T-helper 2 cell (primary cell): ENCODE measurements at places on chromosomes 7 and 10.

- peak; percentile 35 for DNase-seq
These were observed 68.1 kb upstream of the SFMBT2 start for GRCh38 chr10:7478727-7479457.

DNA sequence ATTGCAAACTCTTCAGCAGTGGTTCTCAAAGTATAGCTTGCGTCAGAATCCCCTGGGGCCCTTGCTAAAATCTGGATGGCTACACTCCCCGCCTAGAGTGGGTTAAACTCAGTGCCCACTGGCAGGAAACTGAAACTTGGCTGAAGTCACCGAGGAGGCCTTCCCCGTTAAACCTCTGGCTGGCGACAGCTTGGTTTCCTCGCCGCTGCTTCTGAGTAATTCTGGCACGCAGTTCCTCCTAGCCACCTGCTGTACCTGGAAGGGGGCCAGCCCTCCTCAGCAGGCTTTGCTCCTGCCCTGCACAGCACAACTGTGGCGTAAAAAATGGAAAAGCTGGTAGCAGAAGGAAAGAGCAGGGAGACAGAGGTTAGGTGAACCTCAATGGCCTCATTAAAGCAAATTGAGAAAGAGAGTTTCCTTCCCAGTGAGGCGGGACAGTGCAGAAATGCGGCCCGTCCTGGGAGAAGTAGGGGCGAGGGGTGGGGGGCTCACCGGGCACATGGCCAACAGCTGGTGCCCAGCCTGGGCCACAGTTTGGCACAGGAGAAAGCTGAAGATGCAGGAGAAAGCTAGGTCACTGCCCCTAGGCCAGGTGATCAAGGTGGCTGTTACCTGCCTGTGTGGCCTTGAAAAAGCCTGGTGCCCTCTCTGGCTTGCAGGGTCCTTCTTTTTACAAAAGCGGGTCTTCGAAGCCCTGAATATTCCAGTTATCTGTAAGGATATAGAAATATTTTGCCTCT lies 46.6 kb downstream of the ALOX5 start:
- no peak for DNase-seq

- no peak for DNase-seq
These were observed 110.7 kb downstream of the C1GALT1 start for GRCh38 chr7:7293092-7293491.

DNA sequence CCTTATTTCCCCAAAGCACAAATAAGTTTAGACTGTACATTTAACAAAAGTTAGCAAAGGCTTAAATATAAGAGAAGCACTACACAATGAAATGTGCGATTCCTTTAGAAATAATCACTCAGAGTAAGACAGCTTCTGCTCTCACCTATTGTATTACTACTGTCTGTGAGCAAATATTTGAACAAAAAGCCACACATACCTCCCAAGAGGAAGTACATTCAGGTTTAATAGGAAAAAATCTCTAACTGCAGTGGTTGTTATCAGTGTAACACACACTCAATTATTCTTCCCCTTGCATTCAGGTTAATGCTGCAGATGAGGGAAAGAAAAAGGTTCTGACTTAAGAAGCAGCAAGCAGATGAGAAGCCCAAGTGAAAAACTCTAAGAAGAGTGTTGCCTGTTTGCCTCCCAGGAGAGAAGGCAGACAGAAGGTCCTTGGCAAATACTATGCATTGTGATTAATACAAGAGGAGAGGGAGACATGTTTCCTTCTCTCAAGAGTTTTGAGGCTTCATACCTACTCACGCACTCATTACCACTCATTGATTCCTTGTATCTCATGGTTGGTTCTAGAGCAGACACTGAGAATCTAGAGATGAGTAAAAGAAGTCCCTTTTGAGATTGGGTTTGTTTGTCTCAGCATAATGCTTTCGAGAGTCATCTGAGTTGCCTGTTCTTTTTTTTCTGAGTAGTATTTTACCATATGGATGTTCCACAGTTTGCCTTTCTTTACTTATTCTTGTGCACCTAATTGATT lies 13.6 kb downstream of the GIMAP4 start:
- no peak for DNase-seq

DNA sequence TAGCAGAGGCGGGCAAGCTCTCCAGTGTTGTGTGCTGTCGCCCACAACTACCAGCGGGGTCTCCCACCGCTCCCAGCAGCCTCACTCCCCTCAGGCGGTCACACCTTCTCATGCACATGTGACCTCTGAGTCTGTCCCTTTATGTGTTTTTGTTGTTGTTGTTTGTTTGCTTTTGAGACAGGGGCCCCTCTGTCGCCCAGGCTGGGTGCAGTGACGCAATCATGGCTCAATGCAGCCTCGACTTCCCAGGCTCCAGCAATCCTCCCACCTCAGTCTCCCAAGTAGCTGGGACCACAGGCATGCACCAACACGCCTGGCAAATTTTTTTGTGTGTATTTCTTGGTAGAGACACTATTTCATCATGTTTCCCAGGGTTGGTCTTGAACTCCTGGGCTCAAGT lies 1.5 kb downstream of the CPSF4 start:
- DNase-seq: no peak

DNA sequence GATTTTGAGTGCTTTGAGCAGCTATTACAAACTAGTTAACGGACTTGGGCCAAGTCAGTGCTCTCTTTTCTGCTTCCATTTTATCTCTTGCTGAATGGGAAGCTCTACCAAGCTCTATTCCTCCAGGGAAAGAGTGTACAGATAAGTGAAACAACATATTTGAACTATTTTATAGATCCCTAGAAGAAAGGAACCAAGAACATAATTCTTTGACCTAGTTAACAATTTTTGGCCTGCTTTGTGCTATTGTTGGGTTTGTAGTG lies 244.8 kb downstream of the PRKG1 start:
- DNase-seq: no peak

- no peak for DNase-seq
These were observed 34.0 kb downstream of the ZDHHC6 start for GRCh38 chr10:112412696-112413095.

DNA sequence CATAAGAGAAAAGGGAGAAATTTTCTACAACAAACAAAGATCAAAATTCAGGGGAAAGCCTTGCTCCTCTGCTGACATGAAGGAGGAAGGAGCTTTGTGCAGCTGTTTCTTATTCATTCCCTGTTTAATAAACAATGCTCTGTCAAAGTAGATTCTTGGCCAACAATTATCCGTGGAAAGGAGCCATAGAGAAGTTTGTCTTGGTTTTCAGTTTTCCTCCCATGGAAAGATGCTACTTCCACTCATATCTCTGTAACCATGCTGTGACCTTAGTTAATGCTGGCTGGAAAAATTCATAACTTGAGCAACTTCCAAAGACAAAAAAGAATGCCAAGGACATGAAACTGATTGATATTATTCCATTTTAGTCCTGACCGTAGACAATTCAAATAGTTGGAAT lies 8.1 kb downstream of the DDC start:
- no peak for DNase-seq

- no peak for DNase-seq
These were observed 904.0 kb downstream of the SORCS3 start for GRCh38 chr10:105545101-105545500.

DNA sequence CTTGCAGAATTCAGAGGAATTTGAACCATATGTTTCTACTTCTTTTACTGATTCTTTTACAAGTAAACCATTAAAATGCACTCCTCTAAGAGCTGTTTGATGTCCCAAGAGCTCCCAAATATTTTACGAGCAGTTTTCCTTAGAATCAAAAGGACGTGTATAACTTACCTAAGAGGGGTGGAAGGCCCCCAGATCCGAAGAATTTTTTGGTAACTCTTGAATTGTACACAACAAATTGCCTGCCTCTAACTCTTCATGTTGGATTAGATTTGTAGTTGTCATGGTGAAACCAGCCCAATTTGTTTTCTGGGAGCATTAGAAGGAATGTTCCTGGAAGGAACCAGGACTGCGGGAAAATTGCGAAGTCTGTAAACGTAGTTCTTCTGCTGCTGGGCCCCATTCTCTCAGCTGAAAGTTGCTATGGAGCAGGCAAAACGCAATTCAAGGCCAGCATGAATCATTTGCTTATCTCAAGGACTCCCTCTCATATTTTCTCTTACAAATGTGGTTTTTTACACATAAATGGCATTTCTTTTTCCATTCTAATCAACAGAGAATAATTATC lies 124.8 kb upstream of the TMEM72 start:
- DNase-seq: no peak

DNA sequence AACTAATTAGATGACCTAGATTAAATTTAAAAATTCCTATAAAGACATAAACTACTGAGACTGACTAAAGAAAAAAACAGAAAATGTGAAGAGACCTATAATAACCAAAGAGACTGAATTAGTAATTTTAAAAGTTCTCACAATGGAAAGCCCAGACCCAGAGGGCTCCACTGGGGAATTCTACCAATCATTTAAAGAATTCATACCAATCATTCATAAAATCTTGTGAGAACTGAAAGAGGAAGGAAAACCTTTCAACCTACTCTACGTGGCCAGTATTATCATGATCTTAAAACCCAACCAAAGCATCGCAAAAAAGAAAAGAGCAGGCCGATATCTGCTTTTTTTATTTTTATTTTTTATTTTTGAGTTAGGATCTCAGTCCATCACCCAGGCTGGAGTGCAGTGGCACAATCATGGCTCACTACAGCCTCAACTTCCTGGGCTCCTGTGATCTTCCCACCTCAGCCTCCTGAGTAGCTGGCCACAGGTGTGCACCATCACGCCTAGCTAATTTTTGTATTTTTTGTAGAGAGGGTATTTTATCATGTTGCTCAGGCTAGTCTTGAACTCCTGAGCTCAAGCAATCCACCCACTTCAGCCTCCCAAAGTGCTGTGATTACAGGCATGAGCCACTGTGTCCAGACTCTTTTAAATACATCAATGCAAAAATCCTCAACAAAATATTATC lies 48.6 kb downstream of the DGKI start:
- no peak for DNase-seq

DNA sequence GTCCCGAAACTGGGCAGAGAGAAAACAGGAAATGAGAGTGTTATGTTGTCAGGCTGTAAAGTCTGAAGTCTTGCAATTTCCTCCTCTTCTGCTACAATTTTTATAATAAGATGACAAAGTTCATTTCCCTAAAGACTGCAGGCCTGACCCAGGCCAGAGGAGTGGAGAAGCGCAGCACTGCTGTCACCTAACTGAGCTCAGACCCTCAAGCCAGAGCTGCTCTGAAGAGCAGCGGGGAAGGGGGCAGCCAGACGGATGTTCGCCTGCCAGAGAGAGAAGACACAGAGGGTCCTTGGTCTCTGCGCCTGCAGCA lies 12.6 kb upstream of the AOAH start:
- DNase-seq: no peak

- DNase-seq: no peak
These were observed 23.4 kb upstream of the GRB10 start for GRCh38 chr7:50806143-50806542.

GRCh38 chr7:109637428-109637990 lies 1067.8 kb downstream of the DNAJB9 start:
- no peak for DNase-seq

GRCh38 chr7:2106440-2106839 lies 126.3 kb downstream of the MAD1L1 start:
- DNase-seq: no peak

- no peak for DNase-seq
These were observed 21.6 kb downstream of the FBH1 start for GRCh38 chr10:5911670-5912069.
